B cell (primary cell): ENCODE measurements at places on chromosomes 7 and 10. TPM values are rescaled to one million over a fixed set of nuclear protein-coding genes. Genes with fewer than 3 reads are reported as not detected.

- no peak overlapping the region for H3K27ac ChIP-seq
- no peaks in the 10 kb centered on the region for H3K36me3 ChIP-seq
- no peak for DNase-seq
- H3K4me3 ChIP-seq, result no peak overlapping the region
These were observed 72.3 kb downstream of the TLL2 start for GRCh38 chr10:96441322-96441885.

- H3K4me3 ChIP-seq, result no peak overlapping the region
- H3K4me1 ChIP-seq, result peaks cover 12% of the 10 kb centered on the region
- peaks cover 52% of the 10 kb centered on the region for H3K27me3 ChIP-seq
- DNase-seq, result no peak
- no peaks in the 10 kb centered on the region for H3K36me3 ChIP-seq
- no peak overlapping the region for H3K27ac ChIP-seq
These were observed 1.2 kb upstream of the SLC18A3 start for GRCh38 chr10:49609006-49609282.

GIMAP5 gene
- total RNA-seq, result 0.10 and 0.27 TPM in 2 replicates

- H3K4me3 ChIP-seq, result no peak overlapping the region
- no peaks in the 10 kb centered on the region for H3K27me3 ChIP-seq
These were observed 1.5 kb downstream of the PCOLCE start for GRCh38 chr7:100603726-100604027.

- no peak overlapping the region for H3K27ac ChIP-seq
- H3K36me3 ChIP-seq, result no peaks in the 10 kb centered on the region
- H3K27me3 ChIP-seq, result no peaks in the 10 kb centered on the region
- no peak for DNase-seq
- no peak overlapping the region for H3K4me3 ChIP-seq
These were observed 578.5 kb upstream of the MKI67 start for GRCh38 chr10:128704716-128705115.

DNA sequence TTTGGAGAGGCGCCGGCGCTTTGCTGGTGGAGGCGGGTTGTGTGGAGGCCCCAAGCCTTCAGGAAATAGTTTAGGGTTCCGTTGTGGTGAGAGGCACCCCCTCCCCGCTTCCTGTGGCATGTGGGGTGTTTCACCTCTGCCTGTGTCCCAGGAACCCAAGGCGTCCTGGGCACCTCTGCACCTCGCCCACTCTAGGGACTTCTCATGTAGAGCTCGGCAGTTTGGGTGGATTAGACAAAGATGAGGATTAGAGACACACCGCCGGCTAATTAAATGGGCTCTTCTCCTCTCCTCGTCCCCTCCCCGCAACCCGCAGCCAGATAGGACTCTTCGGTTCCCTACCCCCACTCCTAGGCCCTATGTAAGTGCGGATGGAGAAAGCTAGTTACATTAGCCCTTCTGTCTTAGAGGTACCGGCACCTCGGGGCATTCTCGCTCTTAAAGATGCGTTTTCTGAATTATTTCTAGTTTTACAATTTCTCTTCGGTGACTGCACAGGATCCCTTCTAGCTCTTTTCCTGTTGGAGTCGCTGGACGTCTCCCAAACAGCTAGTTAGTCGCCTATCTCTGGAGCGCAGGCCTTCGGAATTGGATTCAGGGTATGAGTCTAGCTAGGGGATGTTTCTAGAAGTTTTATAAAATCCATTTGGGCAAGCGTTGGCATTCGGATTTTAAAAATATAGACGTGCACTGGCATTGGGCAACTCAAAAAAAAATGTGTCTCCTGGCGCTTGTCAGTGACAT is 7.8 kb downstream of the PTF1A start:
- DNase-seq, result no peak
- no peaks in the 10 kb centered on the region for H3K36me3 ChIP-seq
- H3K27ac ChIP-seq, result no peak overlapping the region
- no peaks in the 10 kb centered on the region for H3K4me1 ChIP-seq
- H3K4me3 ChIP-seq, result no peak overlapping the region
- peaks cover 18% of the 10 kb centered on the region for H3K27me3 ChIP-seq

DNA sequence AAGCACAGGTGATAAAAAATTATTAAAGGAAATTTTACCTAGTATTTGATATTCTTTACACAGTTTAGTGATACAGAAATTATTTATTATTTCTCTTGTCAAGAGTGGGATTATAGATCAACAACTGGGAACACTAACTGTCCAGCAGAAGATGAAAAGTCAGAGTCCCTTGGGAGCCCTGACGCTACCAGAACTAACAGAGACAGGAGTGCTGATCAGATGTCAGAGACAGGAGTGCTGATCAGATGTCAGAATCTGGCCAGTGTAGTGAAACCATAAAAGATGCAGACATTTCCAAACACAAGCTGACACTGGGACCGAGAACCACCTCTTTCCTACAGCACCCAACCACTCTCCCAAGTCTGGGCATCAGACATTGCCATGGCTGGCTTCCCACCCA is 828.2 kb downstream of the TNS3 start:
- DNase-seq, result no peak
- no peaks in the 10 kb centered on the region for H3K27me3 ChIP-seq
- no peak overlapping the region for H3K4me3 ChIP-seq
- no peaks in the 10 kb centered on the region for H3K36me3 ChIP-seq
- H3K27ac ChIP-seq, result no peak overlapping the region

DNA sequence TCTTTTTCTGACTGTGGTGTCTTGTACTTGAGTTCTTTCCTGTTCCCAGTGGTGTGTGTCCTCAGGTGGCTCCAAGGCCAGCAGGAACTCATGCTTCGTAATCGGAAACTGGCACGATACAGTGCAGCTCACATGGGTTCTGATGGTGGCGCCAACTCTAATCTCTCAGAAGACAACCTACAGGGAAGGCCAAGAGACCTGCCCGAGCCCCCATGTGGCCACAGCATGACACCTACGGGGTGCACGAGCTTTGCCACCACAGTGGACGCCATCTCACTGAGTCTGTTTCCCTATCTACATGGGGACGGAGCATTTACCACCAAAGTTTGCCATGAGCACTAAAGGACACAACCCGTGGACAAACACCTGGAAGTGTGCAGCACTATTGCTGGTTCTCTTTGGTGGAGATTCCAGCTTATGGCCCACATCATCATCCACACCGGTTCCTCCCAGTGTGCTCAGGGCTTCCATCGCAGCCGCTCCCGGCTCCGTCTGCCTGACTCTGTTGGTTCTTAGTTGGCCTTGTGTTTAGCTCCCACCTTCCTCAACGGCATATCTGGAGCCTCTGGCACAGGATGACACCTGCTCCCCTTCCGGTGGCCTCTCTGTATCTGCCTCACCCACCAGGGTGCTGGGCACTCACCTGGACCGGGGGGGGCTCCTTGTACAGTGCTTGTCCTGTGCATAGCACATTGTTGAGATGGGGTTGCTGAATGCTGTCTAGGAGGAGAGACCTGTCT is 586.6 kb upstream of the MKI67 start:
- H3K27ac ChIP-seq, result no peak overlapping the region
- H3K4me3 ChIP-seq, result no peak overlapping the region
- no peaks in the 10 kb centered on the region for H3K27me3 ChIP-seq
- no peaks in the 10 kb centered on the region for H3K36me3 ChIP-seq
- no peaks in the 10 kb centered on the region for H3K4me1 ChIP-seq

DNA sequence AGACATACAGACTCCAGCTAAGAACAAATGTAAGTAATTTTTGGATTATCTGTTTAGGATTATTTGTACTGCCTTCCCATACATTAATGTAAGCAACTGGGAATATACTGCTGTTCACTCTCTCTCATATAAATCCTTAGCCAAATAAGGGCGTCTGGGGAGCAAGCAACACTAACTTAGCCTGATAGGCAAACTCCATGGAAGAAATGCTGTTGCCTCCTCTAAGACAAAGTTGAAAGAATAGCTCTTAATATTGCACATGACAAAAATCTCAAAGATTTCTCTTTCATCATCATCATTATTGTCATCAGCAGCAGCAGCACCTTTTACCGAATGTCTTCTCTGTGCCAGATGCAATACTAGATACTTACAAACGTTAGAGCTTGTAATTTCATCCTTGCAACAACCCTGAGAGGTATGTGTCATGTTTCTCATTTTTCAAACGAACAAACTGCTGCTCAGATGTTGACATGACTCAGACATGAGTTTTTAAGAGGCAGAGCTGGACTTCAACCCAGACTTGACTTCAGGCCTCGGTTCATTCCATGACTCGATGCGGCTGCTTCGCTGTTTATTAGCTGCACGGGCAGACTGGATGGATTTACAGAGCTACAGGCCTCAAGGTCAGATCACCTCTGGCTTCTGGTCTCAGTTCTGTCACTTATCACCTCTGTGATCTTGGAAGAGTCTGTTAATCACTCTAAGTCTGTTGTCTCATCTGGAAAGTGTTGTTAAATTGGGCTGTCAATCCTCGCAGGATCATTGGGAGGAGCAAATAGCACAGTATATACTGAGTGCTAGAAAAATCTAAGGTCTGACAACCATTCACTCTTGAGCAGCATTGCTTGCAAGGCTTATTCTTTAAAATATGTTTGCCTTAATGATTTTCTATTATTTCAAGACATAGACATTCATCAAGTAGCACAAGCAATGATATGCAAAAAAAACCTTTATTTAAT is 126.3 kb upstream of the CELF2 start:
- DNase-seq, result no peak
- no peaks in the 10 kb centered on the region for H3K27me3 ChIP-seq
- no peak overlapping the region for H3K27ac ChIP-seq
- H3K4me1 ChIP-seq, result no peaks in the 10 kb centered on the region

DNA sequence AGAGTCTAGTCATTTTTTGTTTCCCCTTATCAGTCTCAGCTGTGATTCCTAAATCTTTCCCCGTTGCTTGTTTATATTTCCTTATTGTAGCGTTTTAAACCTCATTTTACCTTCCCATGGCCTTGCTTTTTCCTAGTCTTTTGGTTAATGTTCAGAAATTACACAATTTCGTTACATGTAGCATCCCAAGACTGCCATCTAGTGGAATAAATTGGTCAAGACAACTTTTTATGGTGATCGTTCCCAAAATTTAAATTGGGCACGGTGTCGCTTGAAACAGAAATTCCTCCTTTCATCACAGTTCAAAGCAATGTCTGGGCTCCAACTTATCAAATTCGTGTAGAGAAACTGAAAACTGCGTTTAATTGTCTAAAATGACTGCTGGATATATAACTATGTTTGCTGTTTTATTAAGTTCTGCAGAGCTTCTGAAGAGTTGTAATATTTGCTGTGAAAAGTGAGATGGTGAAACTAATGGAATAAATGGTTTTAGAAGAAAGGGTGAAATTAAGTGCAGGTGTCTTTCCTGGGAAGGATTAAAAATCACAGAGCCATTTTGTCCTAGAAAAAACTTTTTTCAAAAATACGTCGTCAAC is 370.2 kb downstream of the PHF14 start:
- no peak overlapping the region for H3K27ac ChIP-seq
- no peaks in the 10 kb centered on the region for H3K36me3 ChIP-seq
- H3K4me3 ChIP-seq, result no peak overlapping the region
- H3K27me3 ChIP-seq, result no peaks in the 10 kb centered on the region
- no peaks in the 10 kb centered on the region for H3K4me1 ChIP-seq

DNA sequence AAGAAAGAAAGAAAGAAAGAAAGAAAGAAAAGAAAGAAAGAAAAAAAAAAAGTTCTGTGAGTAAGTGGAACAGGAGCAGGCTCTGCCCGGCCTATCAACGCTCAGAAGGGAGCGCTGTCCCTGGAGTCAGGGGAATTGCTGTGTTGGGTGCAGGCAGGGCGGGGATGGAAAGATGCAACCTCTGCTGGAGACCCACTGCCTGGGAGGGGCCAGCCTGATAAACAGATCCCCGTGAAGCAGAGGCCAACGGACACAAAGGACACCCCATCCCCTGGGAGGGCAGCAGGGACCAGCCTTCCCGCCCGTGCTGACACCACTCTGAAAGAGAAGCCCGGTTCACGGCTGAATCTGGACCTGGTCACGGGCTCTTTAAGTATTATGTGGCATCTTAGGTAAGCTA is 54.5 kb downstream of the TCERG1L start:
- H3K4me1 ChIP-seq, result no peaks in the 10 kb centered on the region
- DNase-seq, result no peak
- no peak overlapping the region for H3K27ac ChIP-seq
- no peaks in the 10 kb centered on the region for H3K36me3 ChIP-seq

- no peaks in the 10 kb centered on the region for H3K4me1 ChIP-seq
- no peak overlapping the region for H3K27ac ChIP-seq
These were observed 14.8 kb upstream of the LRRC17 start for GRCh38 chr7:102897856-102898531.

DNA sequence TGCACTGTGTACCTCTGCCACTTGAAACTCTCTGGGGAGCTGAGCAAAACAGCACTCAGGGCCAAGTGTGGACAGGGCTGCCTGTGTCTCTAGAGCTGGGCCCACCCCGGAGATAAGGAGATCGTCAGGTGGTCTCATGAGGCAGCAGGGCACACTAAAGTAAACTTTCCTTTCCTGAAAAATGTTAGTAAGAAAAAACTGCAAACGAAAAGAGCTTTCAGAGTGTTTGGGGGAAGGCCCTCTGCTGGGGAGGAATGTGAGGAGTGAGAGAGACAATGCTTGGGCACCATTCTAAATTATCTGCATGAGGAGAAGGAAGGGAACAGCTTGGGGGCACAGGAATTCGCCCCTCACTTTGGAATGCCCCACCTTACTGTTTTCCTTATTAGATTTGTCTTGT is 127.7 kb downstream of the ATXN7L1 start:
- H3K27me3 ChIP-seq, result no peaks in the 10 kb centered on the region
- H3K27ac ChIP-seq, result no peak overlapping the region
- no peaks in the 10 kb centered on the region for H3K36me3 ChIP-seq
- H3K4me1 ChIP-seq, result peaks cover 4% of the 10 kb centered on the region
- no peak for DNase-seq

GRCh38 chr10:75195035-75195763 is 15.4 kb upstream of the VDAC2 start:
- H3K4me1 ChIP-seq, result no peaks in the 10 kb centered on the region
- H3K4me3 ChIP-seq, result no peak overlapping the region
- no peak overlapping the region for H3K27ac ChIP-seq
- no peaks in the 10 kb centered on the region for H3K27me3 ChIP-seq

ZWINT gene
- total RNA-seq, result 0.83 and 1.1 TPM in 2 replicates

TYW1B gene
- 9.4 and 9.5 TPM in 2 replicates for total RNA-seq

DGKB gene
- total RNA-seq, result not detected in 2 replicates

CALML3 gene
- total RNA-seq, result not detected in 2 replicates

GRCh38 chr10:78508955-78509748 is 475.5 kb downstream of the RPS24 start:
- no peaks in the 10 kb centered on the region for H3K4me1 ChIP-seq
- no peak for DNase-seq
- H3K4me3 ChIP-seq, result no peak overlapping the region
- no peaks in the 10 kb centered on the region for H3K27me3 ChIP-seq
- H3K27ac ChIP-seq, result no peak overlapping the region
